Hindlimb muscle (tissue), 1 donor: ENCODE measurements at places on chromosomes 1 and 21. TPM values are rescaled to one million over a fixed set of nuclear protein-coding genes. Genes with fewer than 3 reads are reported as not detected.

Gene C1QC
- 50.3 TPM for polyA plus RNA-seq

Gene DTL
- polyA plus RNA-seq: 7.8 TPM

Gene RASSF5
- 7.4 TPM for polyA plus RNA-seq

Gene THEM5
- 0.37 TPM for polyA plus RNA-seq

Gene HTR1D
- 0.09 TPM for polyA plus RNA-seq

Gene DENND2C
- 10.1 TPM for polyA plus RNA-seq

Gene PCSK9
- 9.1 TPM for polyA plus RNA-seq

Gene OR2T33
- not detected for polyA plus RNA-seq

Gene EXOSC10
- polyA plus RNA-seq: 62.1 TPM

Gene TNFRSF14
- polyA plus RNA-seq: 15.8 TPM

Gene NIBAN1
- polyA plus RNA-seq: 39.7 TPM

Gene FAM131C
- polyA plus RNA-seq: not detected

Gene SPATA46
- polyA plus RNA-seq: not detected

Gene CHRNB2
- polyA plus RNA-seq: 0.26 TPM

Gene CYP4A22
- 0.13 TPM for polyA plus RNA-seq
